ENCODE measurements at places on chromosomes 7 and 10.

GRCh38 chr10:70267161-70267933 lies 16.5 kb downstream of the NPFFR1 start:
- DNase-seq: no peak

DNA sequence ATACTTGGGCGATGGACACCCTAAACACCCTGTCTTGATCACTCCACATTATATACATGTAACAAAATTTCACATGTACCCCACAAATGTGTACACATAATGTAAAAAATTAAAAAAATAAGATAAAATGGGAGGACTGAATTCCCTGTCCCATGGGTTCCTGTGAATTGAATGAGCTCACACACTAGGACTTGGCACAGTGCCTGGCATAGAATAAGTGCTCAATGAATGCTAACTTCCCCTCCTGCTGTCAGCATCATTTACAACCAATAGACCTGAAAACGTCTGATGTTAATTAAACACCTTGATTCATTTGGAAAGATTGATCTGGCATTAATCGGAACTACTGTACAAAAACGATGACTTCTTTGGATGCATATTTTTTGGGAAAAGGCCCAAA lies 117.3 kb upstream of the ZNF438 start:
- DNase-seq: no peak

GRCh38 chr7:85176197-85176596 lies 10.7 kb downstream of the SEMA3D start:
- DNase-seq: no peak

- DNase-seq: no peak
These were observed 33.2 kb upstream of the NAMPT start for GRCh38 chr7:106317971-106318370.

All from occipital lobe (tissue), 3 donors.